ENCODE measurements at places on chromosomes 1 and 21. TPM values are rescaled to one million over a fixed set of nuclear protein-coding genes. Genes with fewer than 3 reads are reported as not detected.

Gene MEF2D
- total RNA-seq, result 10.7 TPM

Gene DDR2
- total RNA-seq, result 1.3 TPM

Gene GSTM1
- total RNA-seq, result not detected

Gene MSH4
- 0.75 TPM for total RNA-seq

DNA sequence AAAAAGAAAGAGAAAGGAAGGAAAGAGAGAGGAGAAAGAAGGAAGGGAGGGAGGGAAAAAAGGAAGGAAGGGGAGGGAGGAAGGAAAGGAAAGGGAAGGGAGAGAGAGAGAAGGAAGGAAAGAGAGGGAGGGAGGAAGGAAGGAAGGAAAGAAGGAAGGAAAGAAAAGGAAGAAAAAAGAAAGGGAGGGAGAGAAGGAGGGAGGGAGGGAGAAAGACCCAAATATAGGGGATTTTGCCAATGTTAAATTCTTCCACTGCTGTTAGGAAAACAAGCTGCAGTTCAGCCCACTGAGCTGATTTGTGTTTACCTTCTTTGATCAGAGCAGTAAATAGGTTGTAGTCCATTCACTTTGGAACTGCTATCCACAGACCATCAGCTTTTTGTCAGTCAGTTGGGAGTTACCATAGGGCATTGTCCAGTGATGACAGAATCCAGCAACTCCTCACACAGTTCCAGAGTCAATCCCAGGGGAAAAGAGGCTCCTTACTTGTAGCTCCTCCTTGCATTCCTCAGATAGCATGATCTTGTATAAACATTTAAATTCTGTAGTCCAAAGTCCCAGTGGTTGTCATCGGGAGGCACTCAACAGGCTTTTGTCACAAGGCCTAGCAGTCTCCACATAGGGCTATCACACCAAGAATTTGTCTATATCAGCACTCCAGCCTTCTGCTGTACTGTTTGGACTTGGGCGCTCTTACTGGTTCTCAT is 13.5 kb upstream of the PPP1R8 start:
- DNase-seq, result peak; percentile 25

GRCh38 chr1:152023221-152023620 is 13.6 kb downstream of the S100A11 start:
- no peak for DNase-seq

GRCh38 chr21:44549525-44550211 is 1.6 kb downstream of the KRTAP10-2 start:
- DNase-seq, result no peak

DNA sequence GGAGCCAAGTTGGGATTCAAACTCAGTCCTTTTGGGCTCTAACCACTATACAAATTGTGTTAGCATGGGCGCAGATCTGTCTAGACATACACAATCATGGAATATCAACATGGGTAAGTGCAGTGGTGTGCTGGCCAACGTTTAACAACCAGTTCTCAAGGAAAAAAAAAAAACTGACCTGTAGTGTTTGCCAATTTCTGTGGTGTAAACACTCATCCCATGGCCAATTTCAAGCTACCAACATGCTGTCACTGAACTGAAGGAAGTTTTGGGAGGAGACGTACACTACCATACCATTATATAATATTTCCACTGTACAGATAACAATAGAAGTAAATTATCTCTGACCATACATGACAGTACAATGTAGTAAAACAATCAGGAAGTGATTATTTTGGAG is 3.2 kb downstream of the TCEA3 start:
- DNase-seq, result no peak

DNA sequence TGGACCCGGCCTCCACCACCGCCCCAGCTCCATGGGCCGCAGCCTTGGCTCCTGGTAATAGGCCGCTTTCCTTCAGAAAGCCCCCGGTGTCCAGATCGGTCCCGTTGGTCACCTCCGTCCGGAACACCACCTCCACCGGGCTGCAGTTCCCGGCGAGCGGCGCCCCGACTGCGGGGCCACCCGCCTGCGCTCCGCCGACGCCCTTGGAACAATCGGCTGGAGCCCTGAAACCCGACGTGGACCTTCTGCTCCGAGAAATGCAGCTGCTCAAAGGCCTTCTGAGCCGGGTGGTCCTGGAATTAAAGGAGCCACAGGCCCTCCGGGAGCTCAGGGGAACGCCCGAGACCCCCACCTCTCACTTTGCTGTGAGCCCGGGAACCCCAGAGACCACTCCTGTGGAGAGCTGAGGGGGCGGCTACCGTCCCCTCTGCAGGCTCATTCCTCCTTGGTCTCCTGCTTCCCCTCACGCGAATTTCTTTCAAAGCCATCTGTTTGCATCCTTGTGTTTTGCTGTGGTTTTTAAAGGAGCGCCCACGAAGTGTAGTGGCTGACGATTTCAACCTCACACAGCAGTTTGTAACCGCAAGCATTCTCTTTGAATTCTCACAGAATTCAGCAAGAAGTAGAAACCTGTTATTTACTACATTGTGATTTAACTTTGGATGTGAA is 6.0 kb downstream of the FCRLB start:
- DNase-seq, result no peak

Gene CR1
- not detected for total RNA-seq

Gene MRAP
- total RNA-seq, result not detected
